ENCODE measurements at places on chromosomes 11 and 22.

DNA sequence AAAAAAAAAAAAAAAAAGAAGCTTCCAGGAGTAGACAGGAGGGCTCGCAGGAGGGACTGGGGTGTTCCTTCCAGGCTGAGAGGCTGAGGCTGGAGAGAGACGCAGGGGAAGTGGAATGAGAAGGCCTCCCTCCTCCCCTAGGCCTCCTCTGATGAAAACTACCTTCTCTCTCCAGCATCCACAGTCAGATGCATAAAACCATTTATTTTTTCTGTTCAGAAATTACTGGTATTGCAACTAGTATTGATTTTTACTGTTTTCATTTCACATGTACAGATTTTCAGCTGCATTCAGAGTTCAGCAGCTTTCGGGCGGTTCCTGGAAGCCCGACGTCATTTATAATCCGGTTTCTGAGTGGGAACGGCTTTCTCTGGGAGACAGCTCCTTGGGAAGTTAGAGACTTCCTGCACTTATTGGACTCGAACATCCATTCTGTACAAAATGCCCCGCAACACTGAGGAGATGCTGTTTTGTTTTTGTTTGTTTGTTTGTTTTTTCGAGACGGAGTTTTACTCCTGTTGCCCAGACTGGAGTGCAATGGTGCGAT lies 6.9 kb upstream of the NFAM1 start:
- DNase-seq: no peak

- no peak for DNase-seq
Measured at GRCh38 chr22:28015676-28016601, 96.9 kb upstream of the PITPNB start.

DNA sequence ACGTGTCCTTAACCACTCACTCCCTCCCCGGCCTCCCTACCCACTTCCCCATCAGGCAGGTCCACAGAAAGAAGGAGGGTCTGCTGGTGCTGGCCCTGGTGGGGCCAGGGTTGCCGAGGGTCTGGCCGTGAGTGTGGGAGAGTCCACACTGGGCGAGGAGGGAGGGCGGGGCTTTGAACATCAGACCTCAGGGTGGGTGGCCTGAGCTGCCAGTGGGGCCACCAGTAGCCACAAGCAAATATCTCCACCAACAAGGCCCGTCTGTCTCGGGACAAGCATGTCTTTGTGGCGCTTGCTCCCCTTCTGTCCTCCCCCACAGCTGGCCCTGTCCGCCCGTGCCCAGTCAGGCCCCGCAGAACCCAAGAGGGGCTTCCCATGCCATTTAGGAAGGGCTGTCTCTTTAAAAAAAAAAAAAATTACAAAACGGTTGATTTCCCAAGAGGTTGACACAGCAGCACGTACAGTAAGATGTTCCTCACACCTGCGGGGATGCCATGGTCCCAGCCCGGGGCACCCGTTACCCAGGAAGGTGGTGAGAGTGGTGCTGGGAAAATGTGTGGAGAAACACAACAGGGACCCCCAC lies 17.7 kb upstream of the TALDO1 start:
- no peak for DNase-seq

DNA sequence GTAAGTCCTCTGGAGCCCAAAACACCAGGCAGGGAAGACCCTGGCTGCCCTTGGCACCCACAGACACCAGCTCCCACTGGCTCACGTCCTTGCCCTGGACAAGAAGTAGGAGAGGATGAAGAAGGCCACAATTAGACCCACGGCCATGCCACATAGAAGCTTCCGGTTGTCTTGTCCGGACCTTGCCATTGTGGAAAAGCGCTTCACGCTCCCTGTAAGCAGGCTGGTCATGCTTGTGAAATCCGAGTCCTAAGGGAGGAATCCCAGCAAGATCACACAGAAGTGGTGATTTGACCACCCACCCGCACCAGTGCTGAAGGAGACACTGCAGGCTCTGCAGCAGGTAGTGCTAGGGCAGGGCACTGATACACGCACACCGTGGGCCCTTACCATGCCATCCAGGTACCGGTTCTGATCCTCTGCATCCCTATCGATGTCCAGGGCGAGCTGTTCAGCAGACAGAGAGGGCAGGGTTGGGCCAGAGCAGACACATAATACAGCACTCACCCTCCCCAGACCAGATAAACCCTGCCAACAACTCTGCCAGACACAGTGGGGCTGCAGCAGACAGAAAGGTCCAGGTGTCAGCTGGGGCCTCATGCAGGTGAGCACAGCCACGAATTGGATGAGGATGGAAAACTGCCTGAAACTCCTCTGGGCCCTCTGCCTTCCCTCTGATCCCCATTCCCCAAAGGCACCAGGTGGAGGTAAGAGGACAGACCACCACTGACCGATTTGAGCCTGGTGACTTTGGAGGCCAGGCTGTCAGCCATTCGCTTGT lies 1.8 kb downstream of the BET1L start:
- DNase-seq: no peak
